ENCODE measurements at places on chromosomes 7 and 10. TPM values are rescaled to one million over a fixed set of nuclear protein-coding genes. Genes with fewer than 3 reads are reported as not detected.

HHEX gene
- 4.0 TPM for total RNA-seq

PUS7 gene
- 8.7 TPM for total RNA-seq

GJD4 gene
- total RNA-seq: not detected

C7orf33 gene
- not detected for total RNA-seq

ADAP1 gene
- 153 TPM for total RNA-seq

GPR26 gene
- total RNA-seq: not detected

PDE1C gene
- 2.5 TPM for total RNA-seq

RSPH10B2 gene
- total RNA-seq: 0.32 TPM

TMEM270 gene
- total RNA-seq: not detected

ITPRID1 gene
- 2.4 TPM for total RNA-seq

KLLN gene
- 1.1 TPM for total RNA-seq
